Effector CD4-positive, alpha-beta T cell (primary cell): ENCODE measurements at places on chromosomes 2 and 18.

DNA sequence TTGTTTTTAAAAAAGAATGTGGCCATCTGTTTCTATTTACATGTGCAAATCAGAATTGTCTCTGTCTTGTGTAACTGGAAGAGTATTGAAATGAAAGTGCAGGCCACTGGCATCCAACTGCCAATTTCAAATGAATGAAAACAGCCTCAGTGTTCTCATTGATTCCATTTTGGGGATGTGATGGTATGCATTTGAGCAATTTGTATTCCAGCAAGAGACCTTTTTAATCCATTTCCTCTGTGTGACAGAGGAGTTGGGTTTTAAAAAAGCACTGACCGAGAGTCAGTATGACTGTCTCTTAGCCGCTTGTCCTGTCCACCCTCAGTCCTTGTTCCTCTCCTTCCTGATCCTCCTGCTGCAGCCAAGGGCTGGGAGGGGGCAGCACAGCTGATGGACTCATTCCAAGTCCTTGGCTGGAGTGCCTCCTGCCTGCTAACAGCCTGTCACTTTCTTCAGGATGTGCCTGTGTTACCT, 50.0 kb downstream of the ASAP2 start:
- no peak for DNase-seq

DNA sequence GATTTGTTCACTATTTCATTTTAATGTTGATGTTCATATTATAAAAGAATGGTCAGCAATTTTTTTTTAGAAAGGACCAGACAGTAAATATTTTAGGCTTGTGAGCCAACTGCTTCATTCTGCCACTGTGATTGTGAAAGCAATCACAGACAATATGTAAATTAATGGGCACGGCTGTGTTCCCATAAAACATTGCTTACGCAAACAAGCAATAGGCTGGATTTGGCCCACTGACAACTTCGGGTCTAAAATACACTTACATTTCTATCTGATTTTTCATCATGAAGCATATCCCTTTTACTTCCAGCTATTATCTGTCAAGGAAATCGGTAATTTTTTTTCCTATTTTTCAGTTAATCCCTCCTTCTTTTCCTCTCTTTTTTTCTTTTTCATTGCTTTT, 182.2 kb upstream of the CDH2 start:
- no peak for DNase-seq

DNA sequence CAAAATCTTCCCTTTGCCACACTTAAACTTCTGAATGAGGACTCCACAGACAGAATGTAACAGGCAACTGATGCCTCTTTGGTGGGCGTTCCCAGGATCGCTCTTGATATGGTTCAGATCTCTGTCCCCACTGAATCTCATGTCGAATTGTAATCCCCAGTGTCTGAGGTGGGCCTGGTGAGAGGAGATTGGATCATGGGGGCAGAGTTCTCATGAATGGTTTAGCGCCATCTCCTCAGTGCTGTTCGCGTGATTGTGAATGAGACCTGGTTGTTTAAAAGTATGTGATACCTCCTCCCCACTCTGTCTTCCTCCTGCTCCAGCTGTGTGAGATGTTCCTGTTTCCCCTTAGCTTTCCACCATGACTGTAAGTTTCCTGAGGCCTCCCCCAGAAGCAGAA, 111.1 kb upstream of the SLC66A3 start:
- DNase-seq, result no peak

DNA sequence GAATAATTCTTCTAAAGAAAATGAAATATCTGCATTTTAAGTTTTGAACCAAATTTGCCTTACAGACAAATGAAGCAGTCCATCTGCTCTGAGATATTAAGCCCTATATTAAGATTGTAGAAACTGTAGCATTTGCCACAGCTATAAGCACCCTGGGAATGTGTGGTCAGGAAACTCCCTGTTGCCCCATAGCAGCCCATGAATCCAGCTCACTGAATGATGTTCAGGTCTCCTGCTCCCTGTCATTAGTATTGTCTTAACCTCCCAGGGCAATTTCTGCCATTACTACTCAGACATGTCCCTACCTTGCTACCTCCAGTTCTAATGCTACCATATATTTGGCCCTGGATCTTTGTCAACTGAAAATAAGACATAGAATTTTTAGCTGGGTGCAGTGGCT, 41.1 kb downstream of the CDK15 start:
- DNase-seq, result no peak

GRCh38 chr2:240919161-240919781, 13.1 kb downstream of the CROCC2 start:
- DNase-seq, result no peak

- DNase-seq, result no peak
Measured at GRCh38 chr2:163574309-163574708, 161.5 kb downstream of the FIGN start.

- DNase-seq, result no peak
Measured at GRCh38 chr2:85308896-85309555, 18.8 kb downstream of the TGOLN2 start.

- DNase-seq, result no peak
Measured at GRCh38 chr18:5463390-5463789, 80.4 kb downstream of the EPB41L3 start.

DNA sequence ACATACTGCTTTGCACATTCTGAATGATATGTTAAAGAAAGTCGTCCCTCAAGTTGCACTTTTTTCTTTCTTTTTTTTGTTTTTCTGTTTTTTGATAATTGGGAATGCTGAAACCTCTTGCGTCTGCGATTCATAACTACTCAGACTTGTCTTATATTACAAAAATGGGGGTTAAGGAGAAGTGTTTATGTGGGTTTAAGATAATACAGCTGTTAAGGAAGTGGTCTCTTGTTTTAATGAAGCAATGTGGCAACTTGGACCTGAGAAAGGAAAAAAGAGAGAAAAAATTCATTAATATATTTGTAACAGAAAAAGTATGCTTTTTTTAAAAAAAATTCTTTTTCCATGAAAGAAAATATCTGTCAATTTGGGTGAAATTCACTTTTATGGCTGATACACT, 268.5 kb upstream of the CCDC68 start:
- DNase-seq, result no peak

GRCh38 chr2:226474131-226474530, 325.5 kb downstream of the IRS1 start:
- DNase-seq, result no peak

DNA sequence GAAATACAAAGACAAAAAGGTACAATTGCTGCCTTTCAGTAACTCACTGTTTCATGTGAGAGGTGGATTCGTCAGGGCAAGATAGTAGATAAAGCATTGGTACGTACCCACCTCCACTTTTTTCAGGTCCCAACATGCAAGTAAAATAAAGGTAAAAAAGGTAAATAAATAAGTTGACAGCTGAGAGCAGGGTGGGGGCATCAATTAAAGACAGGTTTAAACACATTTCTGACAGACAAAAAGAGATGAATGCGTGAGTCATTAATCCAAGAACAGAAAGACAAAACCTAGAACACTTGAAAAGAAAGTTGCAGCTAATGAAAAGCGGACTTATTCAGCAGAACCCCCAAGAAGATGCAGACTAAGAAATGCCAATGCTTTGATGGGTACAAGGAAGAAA, 979.6 kb upstream of the CDH2 start:
- DNase-seq, result no peak

DNA sequence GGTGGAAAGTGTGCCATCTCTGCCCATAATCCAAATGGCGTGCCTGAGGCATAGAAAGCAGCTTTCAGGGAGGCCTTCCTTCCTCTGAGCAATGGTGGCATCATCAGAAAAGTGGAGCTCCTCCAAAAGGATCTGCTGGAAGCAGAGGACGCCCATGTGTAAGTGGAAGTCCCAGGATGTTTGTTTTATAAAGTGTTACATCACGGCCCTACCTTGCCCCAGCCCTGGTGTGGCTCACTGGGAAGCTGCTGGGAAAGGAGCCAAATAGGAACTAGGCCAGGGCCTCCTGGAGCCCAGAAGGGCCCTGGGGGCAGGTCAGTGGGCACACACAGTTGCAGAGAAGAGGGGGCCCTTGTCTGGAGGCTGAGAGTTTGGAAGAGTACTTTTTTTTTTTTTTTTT, 4.2 kb upstream of the ODC1 start:
- no peak for DNase-seq

DNA sequence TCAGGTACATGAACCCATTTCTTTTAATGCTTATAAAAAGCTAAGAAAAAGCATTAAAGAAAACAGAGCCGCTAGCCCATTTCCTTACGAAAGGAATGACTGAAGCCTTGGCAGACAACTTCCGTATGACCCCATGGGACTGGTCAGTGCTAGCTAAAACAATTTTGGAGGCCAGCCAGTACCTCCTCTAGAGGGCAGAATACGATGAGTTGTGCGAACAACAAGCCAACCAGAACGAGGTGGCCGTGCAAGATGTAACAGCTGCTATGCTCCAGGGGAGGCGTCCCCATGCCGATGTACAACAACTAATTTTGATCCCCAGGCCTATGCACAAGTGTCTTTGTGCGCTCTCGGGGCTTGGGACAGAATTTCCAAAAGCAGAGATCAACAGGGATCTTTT, 16.7 kb downstream of the MAP3K2 start:
- DNase-seq, result no peak

- DNase-seq, result no peak
Measured at GRCh38 chr2:52498077-52498750, 1269.4 kb upstream of the CHAC2 start.

GRCh38 chr2:157307021-157307420, 18.6 kb downstream of the ERMN start:
- DNase-seq, result no peak
